Stimulated activated CD8-positive, alpha-beta memory T cell treated with anti-CD3 and anti-CD28 coated beads, Interleukin-4, amount 100 ng/mL, for 1 hour (primary cell): ENCODE measurements at places on chromosomes 3 and 15.

GRCh38 chr3:12545473-12545791, at the start of gene MKRN2OS:
Gene MKRN2OS, minus strand, starts transcription at chr3:12545499. Its CDS starts 35 bp downstream, at chr3:12545464.
- DNase-seq: no peak

DNA sequence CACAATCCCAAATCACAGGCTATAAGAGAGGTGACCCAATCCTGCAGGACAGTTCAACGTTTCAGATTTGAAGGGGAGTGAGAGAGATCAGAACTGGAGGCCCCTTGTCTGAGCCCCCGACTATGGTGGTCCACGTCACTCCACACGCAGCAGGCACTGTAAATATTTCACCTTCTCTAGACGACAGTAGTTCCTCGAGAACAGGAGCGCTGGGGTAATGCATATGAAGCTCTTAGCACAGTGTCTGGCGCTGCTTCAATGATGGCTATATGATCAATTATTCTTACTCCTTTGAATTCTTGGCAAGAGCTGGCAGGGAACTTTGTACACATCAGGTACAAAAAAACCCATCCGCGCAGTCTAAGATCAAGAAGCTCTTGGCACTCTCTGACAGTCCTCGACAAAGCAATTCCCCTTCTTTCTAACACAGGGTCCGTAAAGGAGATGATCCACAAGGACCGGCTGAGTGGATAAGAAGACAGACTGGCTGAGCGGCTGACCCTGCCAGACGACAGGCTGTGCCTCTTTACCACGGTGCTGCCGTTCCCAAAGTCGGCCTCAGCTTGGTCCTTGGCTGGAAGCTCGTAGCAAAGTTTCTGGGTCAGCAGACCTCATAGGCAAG, 522 bp upstream of the NRROS start:
- no peak for DNase-seq

GRCh38 chr15:82952158-82953081, at the start of gene HOMER2:
Gene HOMER2, minus strand, starts transcription at chr15:82952720. Its CDS starts 185 bp downstream, at chr15:82952535.
- DNase-seq: no peak

GRCh38 chr15:93418566-93418965, 329.6 kb upstream of the RGMA start:
- no peak for DNase-seq

- DNase-seq: no peak
Measured at GRCh38 chr3:36317915-36318314, 62.4 kb upstream of the STAC start.

GRCh38 chr15:20361091-20361490, 180.5 kb downstream of the GOLGA6L6 start:
- no peak for DNase-seq

GRCh38 chr15:74320352-74321247, 46.8 kb downstream of the CYP11A1 start:
- no peak for DNase-seq
